ENCODE measurements at places on chromosomes 11 and 22.

DNA sequence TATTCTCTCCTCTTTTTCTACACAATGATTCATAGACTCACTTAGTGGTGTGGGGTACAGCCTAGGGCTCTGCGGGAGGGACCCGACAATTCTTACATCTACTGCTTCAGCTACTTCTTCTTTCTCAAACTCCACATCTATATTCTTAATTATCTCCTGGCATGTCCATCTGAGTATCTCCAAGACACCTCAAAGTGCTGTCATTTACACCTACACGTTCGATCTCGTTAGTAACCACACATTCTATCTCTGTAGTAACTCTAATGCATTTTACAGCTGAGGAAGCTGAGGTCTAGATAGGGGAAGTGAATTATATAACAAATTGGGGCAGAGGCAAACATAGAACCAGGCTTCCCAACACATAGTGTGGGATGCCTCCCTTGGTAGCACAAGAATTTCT lies 27.7 kb upstream of the RRM1 start:
- no peak for DNase-seq

- no peak for DNase-seq
Observed at GRCh38 chr22:36912694-36913426, 568 bp upstream of the CSF2RB start.

DNA sequence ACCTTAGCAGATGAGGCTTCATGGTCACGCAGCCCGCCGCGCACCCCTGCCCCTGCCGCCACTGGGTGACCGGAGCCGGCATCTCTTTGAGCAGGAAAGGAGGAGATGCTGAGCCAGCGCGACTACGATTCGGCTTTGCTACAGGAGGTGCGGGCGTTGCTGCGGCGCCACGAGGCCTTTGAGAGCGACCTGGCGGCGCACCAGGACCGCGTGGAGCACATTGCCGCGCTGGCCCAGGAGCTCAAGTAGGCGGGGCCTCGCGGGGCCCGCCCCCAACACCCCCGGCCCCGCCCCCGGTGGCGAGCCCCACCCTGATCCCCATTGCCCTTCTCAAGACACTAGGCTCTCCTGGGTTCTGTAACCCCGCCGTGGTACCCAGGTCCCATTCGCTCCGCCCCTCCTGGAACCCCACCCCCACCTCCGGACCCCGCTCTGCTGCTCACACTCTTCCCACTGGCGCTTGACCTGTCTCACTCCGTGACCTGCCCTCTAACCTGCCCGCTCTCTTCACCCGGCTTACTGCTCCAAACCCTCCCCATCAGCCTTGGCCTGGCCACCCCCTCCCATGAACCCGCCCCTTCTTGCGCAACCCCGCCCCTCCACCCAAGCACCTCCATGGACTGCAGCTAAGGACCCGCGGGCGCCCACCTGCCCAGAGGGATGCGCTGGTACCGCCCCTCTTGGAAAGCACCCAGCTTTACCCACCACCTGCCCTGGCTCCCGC lies 9.1 kb downstream of the CTSF start:
- no peak for DNase-seq

- DNase-seq: no peak
Observed at GRCh38 chr11:128894685-128895084, 3.5 kb downstream of the KCNJ5 start.

GRCh38 chr11:95705485-95706124 lies 84.0 kb downstream of the FAM76B start:
- DNase-seq: peak; percentile 3

DNA sequence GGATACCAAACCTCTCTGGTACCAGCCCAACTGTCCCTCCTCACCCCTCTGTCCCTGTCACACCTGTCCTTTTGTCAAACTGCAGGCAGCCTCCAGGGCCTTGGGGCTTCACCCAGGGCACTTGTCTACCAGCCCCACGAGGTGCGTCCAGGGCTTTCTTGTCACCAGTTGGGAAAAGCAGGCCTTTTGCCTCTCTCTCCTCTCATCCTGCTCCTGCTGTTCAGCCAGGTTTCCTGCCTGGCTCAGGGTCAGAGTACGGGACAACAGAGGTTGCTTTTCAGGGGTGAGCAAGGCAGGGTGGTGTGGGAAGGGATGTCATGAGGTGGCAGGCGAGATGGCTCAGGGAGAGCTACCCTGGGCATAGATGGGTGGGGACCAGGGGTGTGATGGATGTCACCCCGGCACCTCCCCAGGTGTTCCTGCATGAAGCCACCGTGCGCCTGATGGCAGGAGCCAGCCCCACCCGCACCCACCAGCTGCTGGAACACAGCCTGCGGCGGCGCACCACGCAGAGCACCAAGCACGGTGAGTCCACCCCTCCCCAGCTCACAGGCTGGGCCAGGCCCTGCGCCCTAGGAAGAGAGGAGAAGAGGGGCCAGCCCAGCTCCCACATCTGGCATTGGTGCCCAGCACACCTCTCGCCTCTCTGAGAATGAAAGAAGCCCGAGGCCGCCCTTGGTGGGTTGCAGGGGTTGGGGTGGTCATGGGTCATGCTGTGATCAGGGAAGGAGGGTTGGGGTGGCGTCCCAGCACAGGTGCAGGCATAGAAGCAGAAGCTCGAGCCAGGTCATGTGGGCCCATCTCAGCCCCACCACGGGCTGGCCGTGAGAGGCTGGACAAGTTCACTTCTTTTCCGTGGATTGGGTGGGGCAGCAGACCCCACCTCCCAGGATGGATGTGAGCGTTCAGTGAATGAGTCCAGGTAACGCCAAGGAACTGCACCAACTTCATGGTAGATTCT lies 10.1 kb downstream of the SHISA8 start:
- no peak for DNase-seq

GRCh38 chr11:96388891-96389719 lies 607 bp downstream of the CCDC82 start:
- no peak for DNase-seq

- DNase-seq: no peak
Observed at GRCh38 chr11:72924568-72925190, 110.5 kb downstream of the ATG16L2 start.

- no peak for DNase-seq
Observed at GRCh38 chr22:46067159-46068111, 82.9 kb upstream of the PPARA start.

DNA sequence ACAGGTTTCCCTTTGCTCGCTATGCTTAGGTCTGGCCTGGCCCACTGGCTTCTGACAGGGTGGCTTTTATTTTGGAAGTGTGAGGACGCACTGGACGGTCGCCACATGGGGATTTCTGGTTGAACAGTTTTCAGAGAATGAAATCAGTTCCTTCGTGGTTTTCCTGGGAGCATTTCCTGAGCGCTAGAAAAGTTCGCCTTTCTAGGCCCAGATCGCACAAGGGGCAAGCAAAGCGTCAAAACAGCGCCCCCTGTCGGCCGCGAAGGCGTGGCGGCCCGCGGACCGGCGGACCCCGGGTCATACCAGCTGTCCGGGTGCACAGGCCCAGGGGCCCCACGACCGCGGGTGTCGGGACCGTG lies 12.7 kb upstream of the CYP2R1 start:
- no peak for DNase-seq

DNA sequence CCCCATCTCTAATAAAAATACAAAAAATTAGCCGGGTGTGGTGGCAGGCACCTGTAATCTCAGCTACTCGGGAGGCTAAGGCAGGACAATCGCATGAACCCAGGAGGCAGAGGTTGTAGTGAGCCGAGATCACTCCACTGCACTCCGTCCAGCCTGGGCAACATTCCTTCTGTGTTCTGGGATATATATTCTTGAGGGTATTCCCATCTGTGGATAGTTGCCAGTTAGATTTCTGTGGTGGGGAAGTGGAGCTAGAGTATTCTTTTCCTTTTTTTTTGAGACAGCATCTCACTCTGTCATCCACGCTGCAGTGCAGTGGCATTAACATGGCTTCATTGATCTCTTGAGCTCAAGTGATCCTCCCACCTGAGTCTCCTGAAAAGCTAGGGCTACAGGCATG lies 9.1 kb upstream of the ZNF74 start:
- DNase-seq: no peak

DNA sequence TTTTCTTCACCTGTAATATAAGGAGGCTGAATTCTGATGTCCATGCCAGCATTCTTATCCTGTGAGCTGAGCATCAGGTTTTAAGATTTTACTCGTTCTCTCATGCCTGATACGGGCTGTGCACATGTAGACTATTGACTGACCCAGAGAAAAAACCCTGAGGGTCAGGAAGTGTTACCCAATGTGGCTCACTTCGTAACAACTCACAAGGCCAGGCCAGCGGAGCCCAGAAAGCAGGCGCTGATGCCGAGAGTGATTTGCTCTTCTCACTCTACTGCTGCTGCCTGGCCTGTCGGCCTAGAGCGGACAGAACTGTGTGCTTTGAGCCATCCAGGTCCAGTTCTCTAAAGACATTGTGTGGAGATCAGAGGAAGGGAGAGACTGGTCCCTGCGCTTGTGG lies 10.8 kb downstream of the THYN1 start:
- no peak for DNase-seq

- DNase-seq: no peak
Observed at GRCh38 chr11:12212174-12212820, 101.9 kb downstream of the MICAL2 start.

DNA sequence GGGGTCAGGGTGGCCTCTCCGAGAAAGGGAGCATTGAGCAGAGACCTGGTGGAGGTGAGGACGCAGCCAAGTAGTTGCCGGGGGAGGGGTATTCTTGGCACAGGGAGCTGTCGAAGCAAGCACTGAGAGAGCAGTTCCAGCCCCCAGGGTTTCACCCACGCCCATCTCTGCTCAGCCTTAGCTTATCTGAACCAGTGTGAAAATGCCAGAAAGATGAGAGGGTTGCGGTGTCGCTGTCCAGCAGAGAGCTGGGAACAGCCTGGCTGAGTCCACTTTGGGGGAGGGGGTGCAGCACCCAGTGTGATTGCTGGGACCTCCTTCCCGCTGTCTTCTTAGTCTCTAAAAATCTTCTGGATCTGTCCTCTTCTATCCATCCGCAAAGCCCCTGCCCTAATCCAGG lies 123.3 kb upstream of the TBCEL start:
- no peak for DNase-seq

DNA sequence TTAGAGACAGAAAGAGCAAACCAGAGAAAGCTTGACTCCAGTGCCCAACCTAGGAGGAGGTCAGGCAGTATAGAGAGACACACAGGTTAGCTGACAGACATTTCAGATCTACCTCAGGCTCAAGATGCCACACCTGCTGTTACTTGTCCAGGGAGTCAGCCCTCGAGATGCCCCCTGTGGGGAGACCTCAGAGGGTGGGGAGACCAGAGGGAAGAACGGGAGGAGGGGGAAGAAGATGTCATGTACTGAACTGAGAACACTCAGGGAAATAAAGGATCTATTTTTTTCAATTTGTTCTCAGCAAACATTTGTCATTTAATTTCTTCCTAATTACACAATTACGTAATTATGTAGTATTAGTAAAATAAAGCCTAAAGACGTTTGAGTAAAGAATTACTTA lies 196.3 kb upstream of the CADM1 start:
- DNase-seq: no peak

- peak; percentile 91 for DNase-seq
Observed at GRCh38 chr11:34632105-34632791, 11.4 kb downstream of the EHF start.

DNA sequence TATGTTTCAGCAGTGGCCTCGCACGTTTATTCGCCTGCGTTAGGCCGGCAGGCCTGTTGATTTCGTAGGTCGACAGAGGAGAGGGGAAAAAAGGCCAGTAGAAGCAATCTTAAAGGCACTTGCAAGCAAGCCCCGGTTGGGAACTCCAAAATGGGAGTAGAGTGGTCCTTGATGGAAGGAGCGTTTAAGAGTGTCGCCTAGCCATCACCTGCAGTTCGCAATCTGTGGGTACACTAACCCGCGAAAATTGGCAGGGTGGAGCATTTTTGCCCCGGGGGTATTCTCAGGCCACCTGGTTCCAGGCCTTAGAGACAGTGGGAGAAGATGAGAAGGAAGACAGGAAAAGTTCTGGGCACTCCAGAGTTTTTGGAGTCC lies 1.1 kb downstream of the EWSR1 start:
- no peak for DNase-seq

- DNase-seq: no peak
Observed at GRCh38 chr22:47615051-47615450, 852.6 kb downstream of the TBC1D22A start.

- no peak for DNase-seq
Observed at GRCh38 chr11:8392166-8392565, 128.5 kb upstream of the LMO1 start.

DNA sequence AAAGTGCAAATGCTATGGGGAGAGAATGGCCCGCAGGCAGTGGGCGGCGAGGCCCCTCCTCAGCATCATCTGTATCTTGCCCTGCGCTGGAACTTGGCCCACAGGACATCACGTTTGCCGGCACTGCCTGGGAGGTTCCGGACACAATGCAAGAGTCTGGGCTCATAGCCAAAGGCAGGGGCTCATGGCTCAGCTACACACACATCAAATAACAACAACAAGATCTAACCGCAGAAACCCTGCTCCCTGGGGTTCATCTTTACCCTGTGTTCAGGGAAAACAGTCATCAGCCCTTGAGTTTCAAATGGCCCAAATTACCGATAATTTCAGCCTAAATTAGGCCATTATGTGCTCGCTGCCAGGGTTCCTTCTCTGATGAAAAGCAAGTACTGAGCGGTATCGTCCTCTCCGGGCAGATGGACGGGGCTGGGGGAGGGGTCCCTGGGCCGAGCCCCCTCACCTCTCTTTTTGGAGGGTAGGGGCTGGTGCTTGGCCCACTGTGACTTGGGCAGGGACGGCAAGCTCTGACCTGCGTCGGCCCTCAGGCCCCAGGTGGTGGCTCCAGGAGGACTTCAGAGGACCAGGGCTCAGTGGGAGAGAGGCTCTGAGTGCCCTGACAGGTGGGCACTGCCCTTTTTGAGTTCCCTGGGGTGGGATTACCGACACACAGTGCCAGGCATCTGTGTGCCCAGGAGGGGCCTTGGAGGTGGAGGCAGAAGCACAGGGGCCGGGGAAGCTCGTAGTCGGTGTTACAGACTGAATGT lies 25.0 kb upstream of the GAL start:
- peak; percentile 91 for DNase-seq

GRCh38 chr11:101456812-101457211 lies 127.0 kb downstream of the TRPC6 start:
- no peak for DNase-seq

DNA sequence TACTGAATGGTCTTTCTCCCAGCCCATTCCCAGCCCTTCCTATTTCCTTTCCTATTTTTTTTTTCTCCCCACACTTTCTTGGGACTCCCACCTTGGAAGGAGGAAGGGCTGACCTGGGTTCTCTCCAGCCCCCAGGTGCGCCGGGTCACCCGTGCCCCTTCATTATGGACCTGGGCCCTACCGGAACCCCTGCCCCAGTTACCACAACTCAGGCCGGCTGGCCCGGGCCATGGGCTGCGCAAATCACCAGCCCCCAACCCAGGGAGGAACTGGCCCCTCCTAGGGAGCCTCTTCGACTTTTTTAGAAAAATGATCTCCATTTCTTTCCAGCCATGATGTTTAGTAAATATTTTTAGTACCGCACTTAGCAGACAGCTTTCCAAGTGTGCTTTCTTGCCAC lies 62.2 kb downstream of the MORC2 start:
- no peak for DNase-seq

DNA sequence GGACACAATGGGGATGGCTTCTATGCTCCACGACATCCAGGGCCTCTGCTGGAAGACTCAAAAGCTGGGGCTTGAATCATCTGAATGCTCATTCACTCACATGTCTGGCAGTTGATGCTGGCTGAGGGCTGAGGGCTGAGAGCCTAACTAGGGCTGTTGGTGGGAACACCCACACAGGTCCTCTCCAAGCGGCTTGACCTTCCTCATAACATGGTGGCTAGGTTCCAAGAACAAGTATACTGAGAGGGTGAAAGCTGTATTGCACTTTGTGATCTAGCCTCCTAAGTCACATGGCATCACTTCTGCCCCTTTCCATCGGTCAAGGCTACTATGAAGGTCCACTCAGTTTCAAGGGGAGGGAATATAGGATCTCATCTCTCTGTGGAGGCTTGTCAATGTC lies 7.5 kb downstream of the TMEM151A start:
- DNase-seq: no peak

All from NCI-H2081 treated with DMSO at 0.1 percent for 48 hours (cell line).